ENCODE measurements at places on chromosomes 16 and 17. TPM values are rescaled to one million over a fixed set of nuclear protein-coding genes. Genes with fewer than 3 reads are reported as not detected.
A peak's percentile ranks its signal among the peaks of the same experiment; 100 is the strongest.

Gene P3H4
- total RNA-seq = 32.1 TPM

GRCh38 chr17:64148017-64148631, 18.2 kb upstream of the ERN1 start:
- DNase-seq = no peak

Gene G6PC1
- total RNA-seq = not detected

Gene METTL22
- total RNA-seq = 82.0 TPM

GRCh38 chr17:6166492-6167179, 96.5 kb downstream of the WSCD1 start:
- DNase-seq = no peak

Gene PRSS27
- total RNA-seq = 5.4 TPM

Gene TOP2A
- total RNA-seq = 273 TPM

DNA sequence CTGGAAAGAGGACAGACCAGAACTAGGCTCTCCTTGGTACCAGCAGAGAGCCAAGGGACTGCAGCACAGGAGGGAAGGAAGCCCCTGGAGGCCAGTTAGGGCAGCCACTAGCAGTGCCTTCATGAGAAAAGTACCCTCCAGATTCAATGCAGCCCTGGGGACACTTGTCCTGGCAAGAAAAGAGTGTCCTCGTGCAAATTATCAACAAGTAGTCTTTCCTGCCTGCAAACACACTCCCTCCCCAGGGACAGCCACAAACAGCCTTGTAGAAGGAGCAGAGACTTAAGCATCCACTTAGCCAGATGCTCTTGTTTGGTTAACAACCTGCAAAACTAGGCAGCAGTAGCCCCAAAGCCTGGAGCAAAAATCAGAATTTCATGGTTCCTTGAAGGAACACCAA, 24.3 kb downstream of the CENPV start:
- no peak for DNase-seq

Gene SMIM5
- not detected for total RNA-seq

GRCh38 chr17:70891306-70891705, 722.0 kb downstream of the KCNJ2 start:
- DNase-seq = no peak

GRCh38 chr16:57646388-57647039, 18.1 kb downstream of the ADGRG1 start:
- DNase-seq = no peak

Gene PKMYT1
- total RNA-seq = 113 TPM

- DNase-seq = no peak
Observed at GRCh38 chr17:73096866-73097265, 4.4 kb upstream of the SLC39A11 start.

- DNase-seq = no peak
Observed at GRCh38 chr16:80583466-80583865, 42.7 kb downstream of the DYNLRB2 start.

DNA sequence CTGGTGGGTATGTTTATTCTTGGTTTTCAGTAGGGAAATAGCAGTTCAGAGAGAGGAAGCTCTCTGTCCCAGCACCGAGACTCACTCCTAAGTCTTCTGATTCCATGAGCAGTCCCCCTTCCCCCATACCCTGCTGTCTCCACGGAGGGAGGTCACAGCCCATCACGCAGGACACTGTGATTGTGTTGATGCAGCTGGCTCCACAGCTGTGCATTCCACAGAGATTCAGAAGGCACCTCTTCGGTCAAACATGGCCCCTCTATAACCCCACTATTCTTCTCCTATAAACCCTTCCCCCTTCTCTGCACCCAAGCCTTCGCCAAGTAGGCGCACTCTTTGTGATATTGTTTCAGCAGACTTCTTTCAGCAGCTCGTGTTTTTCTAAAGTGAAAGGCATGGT, 104.3 kb upstream of the HLF start:
- DNase-seq = no peak

GRCh38 chr16:51877686-51878085, 669.3 kb downstream of the TOX3 start:
- DNase-seq = no peak

DNA sequence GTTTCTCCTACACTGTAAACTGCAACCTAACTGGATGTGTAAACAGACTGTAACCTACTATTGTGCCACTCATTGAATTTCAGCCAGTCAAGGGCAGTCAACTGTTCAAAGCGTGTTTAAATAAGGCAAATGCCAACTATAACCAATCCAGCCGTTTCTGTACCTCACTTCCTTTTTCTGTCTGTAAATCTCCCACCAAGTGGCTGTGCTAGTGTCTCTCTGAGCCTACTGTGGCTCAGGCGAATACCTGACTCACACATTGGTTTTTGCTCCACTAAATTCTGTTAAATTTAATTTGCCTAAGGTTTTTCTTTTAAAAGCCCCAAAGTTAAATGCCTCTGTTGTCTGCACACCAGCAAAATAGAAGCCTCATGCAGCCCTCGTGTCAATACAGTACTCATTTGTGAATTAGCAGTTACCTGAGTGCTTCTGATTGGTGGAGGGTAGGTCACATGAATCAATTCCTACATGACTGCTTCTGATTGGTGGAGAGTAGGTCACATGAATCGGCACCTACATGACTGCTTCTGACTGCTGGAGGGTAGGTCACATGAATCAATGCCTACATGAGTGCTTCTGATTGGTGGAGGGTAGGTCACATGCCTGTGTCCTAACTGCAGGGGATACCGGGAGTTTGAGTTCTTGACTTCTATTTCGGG, 31.1 kb upstream of the CCR7 start:
- DNase-seq = no peak

- DNase-seq = no peak
Observed at GRCh38 chr17:21089933-21090901, 36.5 kb upstream of the DHRS7B start.

DNA sequence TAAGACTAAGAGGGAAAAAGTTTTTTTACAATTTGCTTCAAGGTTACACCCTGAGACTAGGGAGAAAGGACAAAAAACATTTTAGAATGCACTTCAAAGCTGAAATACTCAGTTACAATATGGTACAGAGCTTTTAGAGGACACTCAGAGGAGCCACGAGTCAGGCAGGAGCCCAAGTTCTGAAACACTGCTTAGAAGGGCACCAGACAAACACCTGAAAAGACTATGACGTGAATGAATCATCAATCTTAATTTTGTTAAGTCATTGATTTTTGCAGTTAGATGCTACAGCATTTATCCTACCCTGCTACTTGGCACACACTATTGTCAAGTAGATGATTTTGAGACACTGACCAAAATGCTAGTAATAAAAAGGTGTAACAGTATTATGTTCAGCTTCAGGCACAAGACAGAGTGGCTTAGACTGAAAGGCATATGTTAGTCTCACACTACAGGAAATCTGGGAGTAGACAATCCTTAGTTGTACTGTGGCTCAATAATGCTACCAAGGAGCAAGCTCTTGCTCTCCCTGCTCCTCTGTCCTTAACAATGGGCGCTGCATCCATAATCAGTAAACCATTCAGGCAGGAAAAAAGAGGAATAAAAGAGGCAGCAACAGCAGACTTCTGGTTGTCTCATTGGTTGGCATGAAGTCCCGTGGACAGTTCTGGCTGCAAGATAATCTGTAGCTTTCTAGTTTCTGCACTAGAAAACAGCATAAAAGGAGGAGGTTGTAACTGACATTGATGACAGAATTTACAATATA, 151.8 kb downstream of the ABCA8 start:
- no peak for DNase-seq

Gene MRPL10
- 87.0 TPM for total RNA-seq

DNA sequence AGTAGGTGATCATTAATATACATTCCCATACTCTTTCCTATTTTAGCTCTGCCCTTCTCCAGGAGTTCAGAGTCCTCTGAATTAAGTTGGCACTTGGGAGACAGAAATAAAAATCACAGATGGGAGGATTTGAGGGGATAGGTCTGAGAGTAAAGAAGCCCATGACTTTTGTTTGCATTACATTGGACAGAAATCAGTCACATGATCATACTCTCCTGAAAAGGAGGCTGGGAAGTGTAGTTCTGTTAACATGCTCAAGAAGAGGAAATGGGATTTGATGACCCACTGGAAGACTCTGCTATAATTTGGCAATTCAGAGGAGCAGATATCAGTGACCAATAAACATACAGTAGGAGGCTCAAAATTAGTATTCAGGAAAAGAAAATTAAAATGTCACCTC, 674.9 kb upstream of the C16orf82 start:
- DNase-seq = no peak

DNA sequence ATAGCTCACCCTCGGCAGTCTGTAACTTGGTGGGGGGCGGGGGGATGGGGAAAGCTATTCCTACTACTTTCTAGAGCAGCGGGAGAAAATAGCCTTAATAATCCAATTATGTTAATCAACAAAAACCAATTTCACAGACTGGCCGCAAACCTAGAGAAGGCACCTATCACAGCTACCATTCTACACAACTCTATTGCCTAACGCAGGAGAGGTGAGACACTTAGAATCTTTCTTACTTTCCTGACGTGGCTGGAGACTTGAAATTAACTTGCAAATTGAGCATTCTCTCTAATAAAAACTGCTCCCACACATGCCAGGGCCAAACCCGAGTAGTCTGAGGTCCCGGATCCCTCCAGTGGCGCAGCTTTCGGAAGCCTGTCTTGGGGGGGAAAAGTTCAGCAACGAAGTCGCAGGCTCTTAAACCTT, 794 bp downstream of the SMG6 start:
- DNase-seq = no peak

- DNase-seq = no peak
Observed at GRCh38 chr16:49745311-49745747, 110.6 kb downstream of the ZNF423 start.

Gene PRRT2
- 20.5 TPM for total RNA-seq

- DNase-seq = no peak
Observed at GRCh38 chr16:89048090-89048725, 45.4 kb upstream of the ACSF3 start.

Gene KIF2B
- total RNA-seq = not detected

DNA sequence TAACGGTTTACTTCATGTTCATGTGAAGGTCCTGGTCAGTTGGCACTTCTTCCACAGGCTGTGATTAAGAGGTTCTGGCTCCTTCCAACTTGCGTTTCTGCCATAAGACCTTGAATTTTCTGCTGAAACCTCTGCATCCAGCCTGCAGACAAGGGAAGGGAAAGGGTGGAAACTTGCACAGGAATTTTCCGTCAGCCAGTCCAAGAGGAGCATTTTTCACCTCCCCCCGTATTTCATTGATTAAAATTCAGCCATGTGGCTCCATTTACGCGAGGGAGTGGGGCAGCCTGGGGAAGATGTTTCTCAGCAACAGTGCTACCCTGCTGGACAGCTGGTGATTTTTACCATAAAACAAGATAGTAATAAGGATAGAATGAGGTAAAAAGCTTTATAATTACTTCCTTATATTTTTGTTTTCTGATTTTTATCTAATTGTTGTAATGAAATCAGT, 101.5 kb upstream of the SMIM36 start:
- no peak for DNase-seq

Gene ODAD4
- 1.2 TPM for total RNA-seq

GRCh38 chr17:4407851-4408250, 25.9 kb upstream of the SPNS3 start:
- DNase-seq = no peak

DNA sequence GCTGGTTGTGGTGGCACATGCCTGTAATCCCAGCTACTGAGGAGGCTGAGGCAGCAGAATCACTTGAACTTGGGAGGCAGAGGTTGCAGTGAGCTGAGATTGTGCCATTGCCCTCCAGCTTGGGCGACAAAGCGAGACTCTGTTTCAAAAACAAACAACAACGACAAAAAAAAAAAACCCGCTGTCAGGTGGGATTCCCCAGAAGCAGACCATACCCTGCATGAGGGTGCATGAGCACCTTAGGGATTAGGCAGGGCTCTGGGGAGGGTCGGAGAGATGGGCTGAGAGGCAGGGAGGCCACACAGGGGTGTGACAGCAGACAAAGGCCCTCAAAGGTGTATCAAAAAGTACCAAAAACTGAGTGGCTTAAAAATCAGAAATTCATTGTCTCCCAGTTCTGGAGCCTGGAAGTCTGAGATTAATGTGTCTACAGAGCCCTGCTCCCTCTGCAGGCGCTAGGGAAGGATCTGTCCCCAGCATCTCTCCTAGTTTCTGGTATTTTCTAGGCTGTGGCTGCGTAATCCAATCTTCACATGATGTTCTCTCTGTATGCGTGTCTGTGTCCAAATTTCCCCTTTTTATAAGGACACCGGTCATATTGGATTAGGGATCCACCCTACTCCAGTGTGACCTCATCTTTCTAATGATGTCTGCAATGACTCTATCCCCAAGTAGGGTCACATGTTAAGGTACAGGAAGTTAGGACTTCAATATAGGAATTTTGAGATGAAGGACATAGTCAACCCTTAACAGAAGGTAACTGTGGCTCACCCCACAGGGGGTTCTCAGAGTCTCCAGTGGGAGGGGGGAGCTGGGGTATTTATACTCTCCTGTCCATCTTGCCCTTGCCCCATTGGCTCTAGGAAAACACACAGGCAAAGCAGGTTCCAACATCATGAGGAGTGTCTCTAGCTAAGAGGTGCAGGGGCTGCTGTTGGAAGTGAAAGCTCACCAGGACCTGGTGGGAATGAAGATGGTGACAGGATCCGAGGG, 13.6 kb upstream of the TVP23A start:
- DNase-seq = no peak

- DNase-seq = no peak
Observed at GRCh38 chr17:75087182-75087557, 584 bp upstream of the SLC16A5 start.

Gene GALK1
- total RNA-seq = 42.2 TPM

DNA sequence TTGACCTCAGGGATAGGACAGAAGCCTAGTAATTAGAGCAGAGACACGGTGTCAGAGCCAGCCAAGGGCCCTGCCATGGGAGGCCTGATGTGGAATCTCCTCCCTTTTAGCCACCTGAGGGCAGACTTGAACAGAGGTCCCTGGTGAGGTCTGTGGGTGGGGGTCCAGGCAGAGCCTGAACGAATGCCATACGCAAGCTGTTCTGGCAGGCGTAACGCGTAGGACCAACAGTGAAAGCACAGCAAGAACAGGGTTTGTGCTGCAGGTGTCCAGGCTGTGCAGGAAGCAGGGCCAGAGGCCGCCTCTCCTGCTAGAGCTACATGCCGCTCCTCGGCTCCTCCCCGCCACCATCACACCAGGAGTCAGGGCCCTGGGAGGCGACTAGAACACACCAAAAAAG, 81.9 kb upstream of the TBX2 start:
- peak; percentile 24 for DNase-seq
